Amygdala (tissue), 56 donors: ENCODE measurements at places on chromosomes 11 and 22.

DNA sequence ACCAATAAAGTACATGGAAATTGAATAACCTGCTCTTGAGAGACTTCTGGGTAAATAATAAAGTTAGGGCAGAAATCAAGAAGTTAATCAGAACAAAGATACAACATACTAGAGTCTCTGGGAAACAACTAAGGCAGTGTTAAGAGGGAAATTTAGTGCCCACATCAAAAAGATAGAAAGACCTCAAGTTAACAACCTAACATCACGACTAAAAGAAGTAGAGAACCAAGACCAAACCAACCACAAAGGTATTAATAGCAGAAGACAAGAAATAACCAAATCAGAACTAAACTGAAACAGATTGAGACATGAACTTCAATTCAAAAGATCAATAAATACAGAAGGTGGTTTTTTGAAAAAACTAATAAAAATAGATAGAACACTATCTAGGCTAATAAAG lies 140.7 kb downstream of the JRKL start:
- DNase-seq, result no peak

GRCh38 chr11:75790986-75791385 lies 22.4 kb downstream of the DGAT2 start:
- no peak for DNase-seq

- DNase-seq, result no peak
These were observed 36.1 kb downstream of the CEP295 start for GRCh38 chr11:93697611-93698010.

- no peak for DNase-seq
These were observed 75.9 kb downstream of the CADM1 start for GRCh38 chr11:115428306-115428705.

DNA sequence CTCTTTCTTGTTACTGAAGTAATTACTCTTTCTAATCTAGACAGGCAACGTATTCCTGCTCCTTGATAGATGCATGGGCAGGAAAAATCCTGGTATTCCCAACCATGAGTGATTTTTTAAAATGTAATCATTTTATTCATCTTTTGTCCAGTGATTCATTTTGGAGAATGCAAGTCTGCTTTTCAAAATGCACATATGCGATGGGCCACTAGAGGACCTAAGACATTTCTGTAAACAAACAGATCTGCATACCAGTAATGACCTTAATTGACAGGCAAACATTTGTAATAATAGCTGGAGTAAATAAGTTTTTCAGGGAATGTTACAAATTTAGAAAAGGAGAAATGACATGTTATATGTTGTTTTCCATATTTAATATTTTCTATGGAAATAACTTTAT lies 1167.6 kb downstream of the JRKL start:
- no peak for DNase-seq

GRCh38 chr22:17549183-17549582 lies 14.1 kb upstream of the SLC25A18 start:
- no peak for DNase-seq

GRCh38 chr11:26976389-26976788 lies 17.5 kb upstream of the FIBIN start:
- DNase-seq, result no peak

DNA sequence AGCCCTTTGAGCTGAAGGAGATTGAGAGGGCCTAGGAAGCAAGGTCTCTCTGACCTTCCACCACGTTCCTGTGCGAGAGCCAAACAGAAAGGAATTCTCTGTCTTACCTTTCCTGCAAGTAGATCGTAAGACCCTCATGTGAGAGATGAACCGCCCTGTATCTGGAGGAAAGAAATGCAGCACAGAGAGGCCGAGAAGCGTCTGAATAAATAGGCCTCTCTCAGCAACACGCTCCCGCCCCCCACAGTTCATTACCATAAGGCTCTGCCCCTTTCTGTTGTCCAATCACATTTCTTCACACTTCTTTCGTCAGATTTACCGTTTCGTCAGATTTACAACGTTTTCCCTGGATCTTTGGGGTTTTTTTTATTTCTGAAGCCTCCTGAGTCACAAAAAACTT lies 90.3 kb downstream of the BLID start:
- DNase-seq, result no peak

DNA sequence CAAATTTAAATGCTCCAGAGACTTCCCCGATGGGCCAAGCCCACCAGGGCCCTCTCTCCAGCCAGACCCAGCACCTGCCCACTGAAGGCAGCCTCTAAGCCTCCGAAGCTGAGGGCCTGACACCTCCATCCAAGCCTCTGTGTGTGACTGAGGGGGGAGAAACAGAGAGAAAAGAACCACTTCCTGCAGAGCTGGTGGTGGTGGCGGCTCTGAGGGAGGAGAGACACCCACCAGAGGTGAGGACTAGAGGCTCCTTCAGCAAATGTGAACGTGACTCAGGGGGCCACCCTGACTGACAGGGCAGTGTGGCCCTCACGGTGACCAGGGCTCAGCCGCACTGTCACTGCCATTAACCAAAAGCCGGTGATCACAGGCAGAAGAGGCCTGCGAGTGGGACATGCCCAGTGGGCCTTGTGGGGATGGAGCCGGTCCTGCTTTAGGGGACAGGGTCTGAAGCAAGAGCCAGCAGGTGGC lies 31.0 kb upstream of the CD5 start:
- DNase-seq, result no peak

DNA sequence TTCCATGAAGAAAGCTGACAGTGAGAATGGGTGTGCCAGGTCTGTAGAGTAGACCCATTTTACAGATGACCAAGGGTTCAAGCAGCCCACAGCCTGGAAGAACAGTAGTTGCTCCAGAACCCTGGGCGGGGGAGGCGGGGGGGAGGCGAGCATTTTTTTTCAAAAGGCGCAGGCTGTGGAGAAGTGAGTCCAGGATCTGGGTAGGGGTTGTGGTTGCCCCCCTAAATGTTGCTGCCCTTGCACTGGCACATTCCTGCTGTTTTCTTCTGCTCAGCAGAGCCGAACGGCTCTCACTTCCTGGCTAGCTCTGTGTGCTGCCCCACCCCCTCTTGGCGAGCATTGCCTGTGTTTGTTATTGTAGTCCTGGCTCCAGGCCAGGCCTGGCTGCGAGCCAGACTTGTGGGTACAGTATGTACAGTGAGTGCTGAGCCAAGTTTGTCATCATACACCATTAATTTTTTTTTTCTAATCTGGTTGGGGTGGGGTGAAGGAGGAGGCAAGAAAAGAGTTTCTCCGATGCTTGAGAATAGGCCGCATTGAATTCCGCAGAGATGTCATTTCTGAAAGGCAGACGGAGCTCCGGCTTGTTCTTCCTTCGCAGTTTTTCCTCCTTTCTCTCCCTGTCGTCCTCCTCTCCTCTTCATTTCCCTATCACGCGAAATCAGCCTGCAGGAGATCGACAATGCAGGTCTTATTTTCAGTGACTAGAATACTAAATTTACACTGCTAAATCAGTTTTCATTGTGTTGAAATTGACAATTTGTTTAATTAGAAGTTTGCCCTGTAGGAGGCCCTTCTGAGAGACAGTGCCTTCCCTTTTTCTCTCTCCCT lies 100.5 kb downstream of the ZBTB16 start:
- DNase-seq, result peak; percentile 78

DNA sequence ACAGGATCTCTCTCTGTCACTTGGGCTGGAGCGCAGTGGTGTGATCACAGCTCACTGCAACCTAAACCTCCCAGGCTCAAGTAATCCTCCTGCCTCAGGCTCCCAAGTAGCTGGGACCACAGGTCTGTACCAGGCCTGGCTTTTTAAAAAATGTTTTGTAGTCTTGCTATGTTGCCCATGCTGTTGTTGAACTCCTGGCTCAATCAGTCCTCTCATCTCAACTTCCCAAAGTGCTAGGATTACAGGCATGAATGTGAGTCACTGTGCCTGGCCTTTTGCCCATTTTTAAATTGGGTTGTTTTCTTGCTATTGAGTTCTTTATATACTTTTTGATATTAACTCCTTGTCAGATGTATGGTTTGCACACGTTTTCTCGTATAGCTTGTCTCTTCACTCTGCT lies 33.0 kb upstream of the PITPNB start:
- DNase-seq, result no peak

DNA sequence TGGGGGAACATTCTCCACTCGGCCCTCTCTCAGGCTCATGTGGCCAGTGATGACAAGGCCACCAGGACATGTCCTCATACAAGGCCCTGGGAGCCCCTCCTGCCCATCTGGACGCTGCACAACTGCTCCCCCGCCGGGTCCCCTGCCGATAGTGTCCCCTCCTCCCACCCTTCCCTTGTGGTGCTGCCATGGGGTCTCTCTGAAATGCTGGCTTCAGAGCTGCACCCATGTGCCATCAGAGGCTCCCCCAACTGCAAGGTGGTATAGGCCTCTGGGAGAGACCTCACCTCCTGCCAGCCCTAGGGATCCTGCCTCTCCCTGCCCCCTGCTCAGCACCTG lies 113.0 kb downstream of the KCNQ1OT1 start:
- DNase-seq, result no peak

GRCh38 chr22:39173050-39173706 lies 20.7 kb upstream of the CBX7 start:
- no peak for DNase-seq
